Activated T-cell treated with anti-CD3 and anti-CD28 coated beads, Interleukin-2, amount 50 U/mL, for 72 hours (primary cell): ENCODE measurements at places on chromosomes 16 and 17.
A peak's percentile ranks its signal among the peaks of the same experiment; 100 is the strongest.

- DNase-seq, result no peak
Observed at GRCh38 chr16:65098916-65099315, 22.9 kb downstream of the CDH11 start.

GRCh38 chr17:57294101-57294500, 37.8 kb downstream of the MSI2 start:
- no peak for DNase-seq

- DNase-seq, result no peak
Observed at GRCh38 chr16:21634216-21634615, 18.2 kb downstream of the IGSF6 start.

- peak; percentile 48 for DNase-seq
Observed at GRCh38 chr17:40450175-40450574, 6.9 kb downstream of the IGFBP4 start.

DNA sequence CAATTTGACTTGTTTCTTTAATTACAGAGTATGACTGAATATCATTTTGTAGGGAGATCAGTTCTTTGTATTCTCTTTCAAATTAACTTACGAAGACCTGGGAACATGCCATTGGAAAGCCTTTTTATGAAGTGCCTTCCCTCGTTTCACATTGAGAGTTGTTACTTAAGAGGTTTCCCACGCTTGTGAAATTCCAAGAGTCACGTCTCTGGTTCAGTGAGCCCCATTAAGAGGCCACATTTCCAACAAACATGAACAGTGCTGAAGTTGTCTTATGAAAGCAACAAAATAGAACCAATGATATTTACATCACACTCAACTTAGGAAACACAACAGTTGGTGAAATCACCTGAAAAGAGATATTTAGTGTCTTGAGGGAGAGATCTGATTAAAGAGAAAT, 334.1 kb downstream of the TOX3 start:
- no peak for DNase-seq

DNA sequence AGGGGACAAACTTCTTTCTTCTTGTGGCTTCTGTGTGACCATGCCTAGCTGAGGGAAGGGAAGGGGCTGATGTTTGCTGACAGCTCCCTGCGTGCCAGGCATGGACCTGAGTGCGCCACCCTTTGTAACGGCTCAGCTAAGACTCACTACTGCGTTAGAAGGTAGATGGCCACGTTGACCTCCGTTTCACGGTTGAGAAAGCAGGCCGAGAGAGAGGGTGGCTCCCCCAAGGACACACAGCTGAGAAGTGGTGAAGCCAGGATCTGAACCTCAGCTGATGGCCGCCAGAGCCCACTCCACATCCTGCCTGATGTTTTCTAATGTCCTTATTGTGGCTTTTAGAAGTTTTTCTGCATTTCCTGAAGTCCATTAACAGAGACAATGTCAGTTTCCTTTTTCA, 45.1 kb downstream of the RGS9 start:
- no peak for DNase-seq

GRCh38 chr17:1919201-1919600, 89.4 kb downstream of the RPA1 start:
- no peak for DNase-seq

DNA sequence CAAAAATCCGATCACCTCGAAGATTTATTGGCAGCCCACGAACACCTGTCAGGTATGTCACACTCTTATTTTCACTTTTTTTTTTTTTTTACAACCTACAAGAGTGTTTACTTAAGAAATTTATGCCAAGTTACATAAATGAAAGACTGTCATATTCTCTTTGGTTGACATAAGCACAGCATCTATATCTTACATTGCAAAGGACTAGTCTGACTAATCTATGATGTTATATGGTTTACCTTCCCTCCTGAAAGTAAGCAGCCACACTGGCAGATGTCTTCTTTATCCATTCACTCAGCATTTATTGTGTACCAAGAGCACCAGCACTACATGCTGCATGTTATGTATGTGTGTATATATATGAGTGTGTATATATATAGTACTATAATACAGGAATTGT, 156.3 kb downstream of the CDRT15L2 start:
- DNase-seq, result no peak

DNA sequence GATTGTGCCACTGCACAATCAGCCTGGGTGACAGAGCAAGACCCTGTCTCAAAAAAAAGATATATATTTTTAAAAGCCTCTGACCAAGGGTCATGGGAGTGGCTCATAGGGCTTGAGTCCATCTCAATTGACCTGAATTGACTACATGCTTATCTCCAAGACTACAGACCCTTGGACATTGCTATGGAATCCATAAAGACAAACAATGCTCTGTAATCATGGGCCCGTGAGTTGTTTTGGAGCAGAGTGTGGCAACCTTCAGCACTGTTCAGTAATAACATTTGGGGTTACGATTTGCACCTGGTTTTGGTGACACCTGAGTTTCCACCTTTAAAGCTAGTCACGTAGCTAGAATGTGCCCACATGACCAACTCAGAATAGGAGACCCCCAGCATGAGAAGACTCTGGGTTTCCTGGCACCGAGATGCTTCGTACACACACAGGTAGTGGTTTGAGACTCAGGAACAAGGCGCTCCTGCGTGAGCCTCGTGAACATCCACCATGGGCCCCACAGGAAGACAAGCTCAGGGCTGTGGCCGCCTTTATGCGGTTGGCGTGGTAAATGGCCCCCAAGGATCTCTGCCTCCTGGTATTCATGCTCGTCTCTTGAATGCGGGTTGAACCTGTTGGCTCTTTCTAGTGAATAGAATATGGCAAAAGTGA, 66.6 kb upstream of the RPH3AL start:
- peak; percentile 64 for DNase-seq

- no peak for DNase-seq
Observed at GRCh38 chr16:54336631-54337204, 50.1 kb upstream of the IRX3 start.

DNA sequence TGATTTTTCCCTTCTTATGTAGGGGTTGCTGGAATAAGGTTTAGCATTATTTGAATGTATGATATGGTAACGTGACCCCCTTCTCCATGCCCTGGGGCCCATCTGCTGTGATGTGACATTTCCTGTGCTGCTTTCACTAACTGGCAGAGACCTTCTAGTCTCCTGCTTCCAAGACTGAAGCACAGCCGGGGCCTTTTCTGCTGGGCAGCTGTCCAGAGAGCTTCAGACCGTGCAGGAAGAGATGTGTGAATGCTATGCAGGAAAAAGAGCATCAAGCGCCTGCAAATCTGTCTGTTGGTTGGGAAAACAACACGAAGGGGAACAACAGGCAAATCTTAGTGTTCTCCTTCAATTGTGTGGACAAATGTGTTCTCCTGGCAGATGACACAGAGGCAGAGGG, 128.5 kb downstream of the SPACA3 start:
- no peak for DNase-seq

- peak; percentile 74 for DNase-seq
Observed at GRCh38 chr17:39753514-39754160, 15.9 kb downstream of the GRB7 start.

- DNase-seq, result no peak
Observed at GRCh38 chr17:77358801-77359200, 218.0 kb downstream of the SEC14L1 start.

DNA sequence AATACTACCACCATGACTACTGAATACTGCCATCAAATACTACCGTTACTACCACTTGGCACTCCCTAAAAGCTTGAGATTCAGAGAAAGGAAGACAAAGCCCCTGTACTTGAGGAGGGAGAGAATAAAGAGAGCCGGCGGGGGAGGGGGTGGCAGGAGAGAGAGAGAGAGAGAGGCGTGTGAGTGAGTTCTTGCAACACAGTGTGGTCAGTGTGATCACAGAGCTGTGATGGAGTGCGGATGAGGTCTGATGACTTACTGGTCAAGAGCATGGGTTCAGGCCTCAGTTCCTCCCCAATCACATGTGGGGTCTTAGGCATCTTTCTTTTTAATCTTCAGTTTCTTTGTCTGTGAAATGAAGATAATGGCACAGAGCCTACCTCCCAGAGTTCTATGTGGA, 19.2 kb downstream of the PRKCB start:
- no peak for DNase-seq
